Activated CD4-positive, alpha-beta T cell treated with anti-CD3 and anti-CD28 coated beads for 36 hours (primary cell): ENCODE measurements at places on chromosomes 4 and X.

DNA sequence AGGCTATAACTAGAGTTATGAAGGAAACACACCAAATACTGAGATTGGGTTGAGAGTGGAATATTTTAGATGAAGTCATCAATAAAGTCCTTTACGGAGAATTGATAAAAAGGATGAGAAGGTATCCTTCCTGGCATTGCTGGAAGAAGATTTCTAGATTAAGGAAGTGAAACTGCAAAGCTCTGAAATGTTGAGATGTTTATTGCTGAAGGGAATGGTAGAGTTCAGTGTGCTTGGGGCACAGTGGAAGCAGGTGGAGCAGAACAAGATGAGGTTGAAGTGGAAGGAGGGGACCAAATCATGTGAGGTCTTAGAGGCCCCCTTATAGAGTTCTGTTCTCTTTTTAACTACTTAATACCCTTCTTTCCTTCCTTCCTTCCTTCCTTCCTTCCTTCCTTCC, 848.5 kb downstream of the RAB28 start:
- no peak for DNase-seq
- H3K36me3 ChIP-seq, result no peaks in the 10 kb centered on the region
- peaks cover 10% of the 10 kb centered on the region for H3K27me3 ChIP-seq
- H3K4me1 ChIP-seq, result no peaks in the 10 kb centered on the region
- no peak overlapping the region for H3K27ac ChIP-seq
- no peak overlapping the region for H3K4me3 ChIP-seq

GRCh38 chr4:24089851-24090534, 200.1 kb upstream of the PPARGC1A start:
- no peaks in the 10 kb centered on the region for H3K27me3 ChIP-seq
- no peaks in the 10 kb centered on the region for H3K4me1 ChIP-seq
- no peak for DNase-seq

- H3K4me1 ChIP-seq, result peaks cover 82% of the 10 kb centered on the region
- DNase-seq, result no peak
- H3K36me3 ChIP-seq, result peaks cover 85% of the 10 kb centered on the region
Observed at GRCh38 chr4:142396279-142396678, 449.8 kb downstream of the INPP4B start.

- H3K27me3 ChIP-seq, result peaks cover 6% of the 10 kb centered on the region
- H3K36me3 ChIP-seq, result no peaks in the 10 kb centered on the region
- no peak overlapping the region for H3K27ac ChIP-seq
- no peak overlapping the region for H3K4me3 ChIP-seq
Observed at GRCh38 chr4:7715271-7716009, 224.2 kb downstream of the AFAP1 start.

GRCh38 chrX:31670245-31670644, 598.4 kb upstream of the FTHL17 start:
- H3K4me3 ChIP-seq, result no peak overlapping the region
- no peaks in the 10 kb centered on the region for H3K27me3 ChIP-seq
- DNase-seq, result no peak
- no peak overlapping the region for H3K27ac ChIP-seq
- no peaks in the 10 kb centered on the region for H3K4me1 ChIP-seq

GRCh38 chr4:127967141-127967775, 2.1 kb downstream of the ABHD18 start:
- peaks cover 28% of the 10 kb centered on the region for H3K4me1 ChIP-seq
- H3K27ac ChIP-seq, result no peak overlapping the region
- DNase-seq, result no peak
- peak overlapping the region; percentile 36 for H3K4me3 ChIP-seq

DNA sequence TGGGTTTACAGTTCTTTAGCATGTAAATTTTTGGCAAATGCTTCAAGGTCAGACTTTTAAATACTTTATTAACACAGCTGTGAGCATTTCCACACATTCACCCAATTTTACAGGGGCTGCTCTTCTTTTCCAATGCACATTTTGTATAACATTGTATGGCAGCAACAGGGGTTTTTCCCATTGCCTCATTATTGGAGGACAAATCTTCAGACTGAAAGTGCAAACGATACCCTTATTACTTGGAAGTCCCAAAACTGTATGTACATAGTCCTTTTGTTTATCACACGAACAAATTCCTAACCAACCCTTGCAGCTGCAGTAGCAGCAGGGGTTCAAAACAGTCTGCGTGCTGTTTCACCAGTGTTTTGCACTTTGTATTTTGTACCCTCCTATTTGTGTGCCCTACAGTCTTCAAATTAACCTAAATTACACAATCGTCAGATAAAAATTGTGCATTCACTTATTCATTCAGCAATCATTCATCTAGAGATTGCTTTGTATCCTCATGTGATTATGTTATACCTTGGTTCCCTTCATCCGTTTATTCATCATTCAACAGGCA, 330.7 kb upstream of the RASGEF1B start:
- no peak overlapping the region for H3K4me3 ChIP-seq
- no peak for DNase-seq
- H3K4me1 ChIP-seq, result peaks cover 4% of the 10 kb centered on the region
- no peak overlapping the region for H3K27ac ChIP-seq

DNA sequence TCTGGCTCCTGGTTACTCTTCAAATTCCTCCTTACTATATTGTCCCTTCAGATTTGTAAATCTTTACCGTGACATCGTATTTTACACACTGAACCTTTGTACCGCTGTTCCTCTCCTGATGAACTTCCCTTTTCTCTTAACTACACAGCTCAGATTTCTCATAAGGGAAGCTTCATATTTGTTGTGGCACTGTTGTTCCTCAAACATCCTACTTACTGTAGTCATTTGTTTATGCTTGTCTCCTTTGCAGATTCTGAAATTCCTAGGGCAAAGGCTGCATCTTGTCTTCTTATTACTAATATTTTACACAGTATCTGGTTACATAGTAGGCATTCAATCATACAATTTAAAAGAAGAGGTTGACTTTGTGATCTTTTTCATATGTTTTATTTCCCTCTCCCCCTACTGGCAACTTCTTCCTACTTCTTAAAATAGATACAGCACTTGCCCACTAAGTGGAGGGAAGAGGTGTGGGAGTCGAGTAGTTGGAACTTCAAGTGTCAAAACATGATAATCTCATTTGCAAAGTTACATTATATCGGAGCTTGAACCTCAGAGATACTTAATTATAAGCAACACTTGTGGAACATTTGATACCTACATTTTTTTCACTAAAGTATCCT, 50.0 kb downstream of the TET2 start:
- H3K4me1 ChIP-seq, result peaks cover 62% of the 10 kb centered on the region
- H3K27me3 ChIP-seq, result no peaks in the 10 kb centered on the region
- H3K36me3 ChIP-seq, result peaks cover 54% of the 10 kb centered on the region
- no peak for DNase-seq
- H3K27ac ChIP-seq, result no peak overlapping the region

DNA sequence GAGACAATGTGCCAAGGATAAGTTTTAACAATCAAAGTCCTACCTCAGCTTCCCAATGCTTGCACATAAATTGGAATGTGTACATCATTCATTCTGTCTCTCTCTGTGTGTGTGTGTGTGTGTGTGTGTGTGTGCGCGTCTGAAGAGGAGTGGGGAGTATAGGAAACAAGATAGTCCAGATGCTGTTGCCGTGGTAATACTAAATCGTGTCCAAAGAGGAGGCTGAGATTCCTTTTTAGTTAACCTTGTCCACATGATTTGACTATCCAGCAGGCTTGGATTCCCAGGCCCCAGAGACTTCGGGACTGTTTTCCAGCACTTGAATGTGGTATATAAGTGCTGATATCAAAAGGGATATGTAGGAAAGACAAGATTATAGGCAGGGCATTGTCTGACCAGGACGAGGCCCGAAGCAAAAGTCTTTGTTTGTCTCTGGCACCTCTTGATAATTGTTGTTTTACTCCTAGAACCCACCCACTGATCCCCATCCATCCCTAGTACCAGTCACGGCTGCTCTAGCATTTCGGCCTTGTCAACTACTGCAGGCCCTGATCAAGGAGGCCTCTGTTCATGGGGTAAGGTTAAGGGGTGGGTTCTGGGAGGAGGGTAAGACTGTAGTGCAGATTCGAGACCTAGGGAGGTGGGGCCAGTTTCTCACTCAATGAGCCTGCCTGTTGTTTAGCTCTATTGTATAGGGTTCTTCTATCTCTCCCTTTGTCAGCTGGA, 3.9 kb downstream of the PLP1 start:
- H3K4me1 ChIP-seq, result no peaks in the 10 kb centered on the region
- no peaks in the 10 kb centered on the region for H3K36me3 ChIP-seq
- peaks cover 6% of the 10 kb centered on the region for H3K27me3 ChIP-seq

DNA sequence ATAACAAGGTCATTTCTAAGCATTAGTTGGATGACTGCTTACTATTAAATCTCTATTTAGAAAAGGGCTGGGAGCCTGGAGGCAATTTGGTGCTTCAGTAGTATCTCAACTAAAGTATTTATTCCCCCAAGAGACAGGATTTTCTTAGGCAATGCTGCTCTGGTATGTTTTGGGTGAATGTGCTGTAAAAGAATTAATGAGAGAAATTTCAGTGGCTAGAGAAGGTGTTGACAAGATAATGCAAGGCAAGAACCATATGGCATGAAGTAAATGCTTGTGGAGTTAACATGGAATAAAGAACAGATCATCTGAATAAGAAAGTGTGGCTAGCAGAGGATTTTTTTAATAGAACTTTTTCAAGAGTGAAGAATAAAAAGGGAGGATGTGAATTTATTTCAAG, 3.9 kb downstream of the CYP2U1 start:
- no peak overlapping the region for H3K27ac ChIP-seq
- H3K4me3 ChIP-seq, result no peak overlapping the region
- DNase-seq, result no peak
- H3K4me1 ChIP-seq, result peaks cover 40% of the 10 kb centered on the region

GRCh38 chr4:165909947-165910346, 36.9 kb downstream of the TLL1 start:
- no peaks in the 10 kb centered on the region for H3K4me1 ChIP-seq
- H3K27me3 ChIP-seq, result no peaks in the 10 kb centered on the region
- H3K4me3 ChIP-seq, result no peak overlapping the region
- H3K27ac ChIP-seq, result no peak overlapping the region
- no peaks in the 10 kb centered on the region for H3K36me3 ChIP-seq

- no peaks in the 10 kb centered on the region for H3K36me3 ChIP-seq
- H3K4me3 ChIP-seq, result no peak overlapping the region
- no peaks in the 10 kb centered on the region for H3K27me3 ChIP-seq
Observed at GRCh38 chr4:125772680-125773079, 457.9 kb downstream of the FAT4 start.

GRCh38 chr4:94256828-94257227, 49.2 kb downstream of the SMARCAD1 start:
- H3K36me3 ChIP-seq, result peaks cover 29% of the 10 kb centered on the region
- peaks cover 2% of the 10 kb centered on the region for H3K4me1 ChIP-seq
- no peak overlapping the region for H3K27ac ChIP-seq
- no peaks in the 10 kb centered on the region for H3K27me3 ChIP-seq
- no peak for DNase-seq

DNA sequence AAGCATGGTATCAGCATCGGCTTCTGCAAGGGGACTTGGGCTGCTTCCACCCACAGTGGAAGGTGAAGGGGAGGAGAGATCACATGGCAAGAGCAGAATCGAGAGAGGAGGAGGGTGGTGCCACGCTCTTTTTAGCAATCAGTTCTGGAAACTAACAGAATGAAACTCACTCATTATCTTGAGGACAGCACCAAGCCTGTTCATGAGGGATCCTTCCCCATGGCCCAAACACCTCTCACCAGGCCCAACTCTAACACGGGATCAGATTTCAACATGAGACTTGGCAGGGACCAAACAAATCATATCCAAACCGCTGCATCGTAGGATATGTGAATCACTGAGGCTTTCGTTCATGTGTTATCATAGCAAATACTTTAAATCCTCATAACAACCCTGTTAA, 125.5 kb downstream of the GPC3 start:
- H3K4me3 ChIP-seq, result no peak overlapping the region
- no peaks in the 10 kb centered on the region for H3K36me3 ChIP-seq
- no peaks in the 10 kb centered on the region for H3K27me3 ChIP-seq
- H3K4me1 ChIP-seq, result no peaks in the 10 kb centered on the region

GRCh38 chrX:130443875-130444274, 42.1 kb downstream of the RBMX2 start:
- H3K4me3 ChIP-seq, result no peak overlapping the region
- H3K36me3 ChIP-seq, result no peaks in the 10 kb centered on the region
- no peak overlapping the region for H3K27ac ChIP-seq
- DNase-seq, result no peak
- H3K27me3 ChIP-seq, result no peaks in the 10 kb centered on the region
- no peaks in the 10 kb centered on the region for H3K4me1 ChIP-seq

GRCh38 chr4:85776579-85776978, 301.6 kb downstream of the ARHGAP24 start:
- no peaks in the 10 kb centered on the region for H3K36me3 ChIP-seq
- DNase-seq, result no peak
- H3K4me1 ChIP-seq, result no peaks in the 10 kb centered on the region

GRCh38 chrX:133297284-133297683, 79.1 kb upstream of the TFDP3 start:
- no peak overlapping the region for H3K27ac ChIP-seq
- no peaks in the 10 kb centered on the region for H3K27me3 ChIP-seq
- no peaks in the 10 kb centered on the region for H3K4me1 ChIP-seq
- DNase-seq, result no peak
- no peak overlapping the region for H3K4me3 ChIP-seq

DNA sequence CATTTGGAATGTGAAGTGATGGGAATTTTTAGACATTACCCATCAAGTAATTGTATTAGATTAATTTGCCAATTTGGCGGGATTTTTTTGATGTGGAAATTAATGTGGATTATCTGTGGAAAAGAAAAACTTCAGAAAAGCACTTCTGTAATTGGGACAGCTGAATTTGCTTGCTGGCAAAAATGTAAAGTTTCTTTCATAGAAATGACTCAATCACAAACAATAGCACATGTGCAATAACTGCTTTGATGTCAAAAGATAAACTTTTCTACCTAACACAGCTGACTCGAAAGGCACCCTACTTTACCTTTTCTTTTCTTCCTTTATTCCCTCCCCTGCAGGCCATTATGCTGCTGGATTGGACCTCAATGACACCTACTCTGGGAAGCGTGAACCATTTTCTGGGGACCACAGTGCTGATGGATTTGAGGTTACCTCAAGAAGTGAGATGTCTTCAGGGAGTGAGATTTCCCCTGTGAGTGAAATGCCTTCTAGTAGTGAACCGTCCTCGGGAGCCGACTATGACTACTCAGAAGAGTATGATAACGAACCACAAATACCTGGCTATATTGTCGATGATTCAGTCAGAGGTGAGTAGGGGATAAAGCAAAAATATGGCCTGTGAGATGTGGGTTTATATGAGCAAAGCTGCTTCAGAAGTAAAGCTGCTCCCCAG, 1.4 kb downstream of the AREG start:
- no peaks in the 10 kb centered on the region for H3K36me3 ChIP-seq
- no peaks in the 10 kb centered on the region for H3K27me3 ChIP-seq
- H3K27ac ChIP-seq, result no peak overlapping the region
- no peak overlapping the region for H3K4me3 ChIP-seq
- no peak for DNase-seq

DNA sequence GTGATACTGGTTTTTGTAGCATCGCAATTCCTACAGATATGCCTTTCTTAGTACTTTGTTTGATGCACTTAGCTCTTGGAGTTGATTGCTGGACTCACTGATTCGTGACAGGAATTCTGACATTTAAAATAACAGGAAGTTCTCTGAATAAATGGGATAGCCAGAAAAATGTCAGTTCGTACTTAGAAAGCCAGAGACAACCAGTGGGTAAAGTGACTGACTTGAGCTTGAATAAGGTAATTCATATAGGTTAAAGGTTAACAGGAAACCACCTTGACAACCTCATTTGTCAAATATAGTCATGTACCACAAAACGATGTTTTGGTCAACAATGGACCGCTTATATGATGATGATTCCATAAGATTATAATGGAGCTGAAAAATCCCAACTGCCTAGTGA, 181.4 kb downstream of the RPA4 start:
- H3K4me3 ChIP-seq, result no peak overlapping the region
- no peaks in the 10 kb centered on the region for H3K36me3 ChIP-seq
- no peaks in the 10 kb centered on the region for H3K27me3 ChIP-seq
